Stimulated activated CD8-positive, alpha-beta memory T cell treated with anti-CD3 and anti-CD28 coated beads, Interleukin-7, amount 100 ng/mL, for 4 hours (primary cell): ENCODE measurements at places on chromosomes 5 and 9.

GRCh38 chr5:63125862-63126261 is 547.2 kb downstream of the LRRC70 start:
- no peak for DNase-seq

DNA sequence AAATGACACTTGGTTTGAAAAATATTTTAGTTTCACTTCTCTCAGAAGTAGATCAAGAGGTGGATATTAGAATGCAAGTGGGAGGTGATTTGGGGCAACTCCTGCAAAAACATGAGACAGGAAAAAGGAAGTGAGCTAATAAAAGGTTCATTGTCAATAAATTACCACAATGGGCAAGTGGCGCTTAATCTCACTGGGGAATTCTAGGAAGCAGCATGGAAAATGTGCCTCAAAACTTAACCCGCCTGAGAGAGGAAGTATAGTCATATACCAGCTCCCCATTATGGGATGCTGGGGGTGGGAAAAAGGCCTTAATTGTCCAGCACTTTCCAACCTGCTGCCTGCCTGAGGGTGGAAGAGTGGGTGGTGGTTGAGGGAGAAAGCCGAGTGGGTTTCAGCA is 204.1 kb downstream of the ELAVL2 start:
- DNase-seq, result no peak

- no peak for DNase-seq
These were observed 1.6 kb downstream of the KLHL3 start for GRCh38 chr5:137734331-137734730.

DNA sequence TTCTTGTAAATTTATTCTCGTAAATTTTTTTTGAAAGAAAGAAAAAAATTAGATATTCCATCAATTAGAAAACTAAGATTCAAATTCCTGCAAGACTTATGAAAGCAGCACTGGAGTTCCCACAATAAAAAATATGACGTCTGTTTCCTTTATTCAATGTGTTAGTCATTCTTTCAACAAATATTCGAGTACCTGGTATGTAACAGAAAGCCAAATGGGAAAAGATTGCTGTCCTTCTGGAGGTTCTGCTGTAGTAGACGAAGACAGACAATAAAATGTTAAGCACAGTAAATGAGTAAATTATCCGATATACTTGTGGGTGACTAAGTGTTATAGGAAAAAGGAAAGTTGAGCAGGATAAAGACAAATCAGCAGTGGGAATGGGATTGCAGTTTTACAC is 92.2 kb downstream of the ADAMTSL1 start:
- DNase-seq, result no peak

DNA sequence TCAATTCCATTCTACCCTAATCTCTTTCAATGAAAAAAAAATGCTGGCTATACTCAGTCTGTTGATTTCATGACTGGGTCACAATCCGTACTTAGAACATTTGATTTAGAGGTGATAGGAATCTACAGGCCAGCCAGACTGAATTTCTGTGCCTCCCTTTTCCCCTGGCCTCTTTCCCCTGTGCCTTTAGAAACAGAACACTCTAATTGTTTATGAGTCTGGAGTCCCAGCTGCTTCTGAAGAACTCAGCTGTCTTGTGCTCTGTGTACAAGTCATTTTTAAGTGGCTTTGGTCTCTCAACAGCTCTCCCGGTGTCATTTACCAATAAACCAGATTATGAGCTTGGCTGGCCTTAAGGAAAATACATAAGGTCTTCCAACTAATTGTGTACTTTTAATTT is 94.1 kb upstream of the ITGA2 start:
- no peak for DNase-seq

- no peak for DNase-seq
These were observed 121.8 kb downstream of the DOCK2 start for GRCh38 chr5:169758886-169759285.

DNA sequence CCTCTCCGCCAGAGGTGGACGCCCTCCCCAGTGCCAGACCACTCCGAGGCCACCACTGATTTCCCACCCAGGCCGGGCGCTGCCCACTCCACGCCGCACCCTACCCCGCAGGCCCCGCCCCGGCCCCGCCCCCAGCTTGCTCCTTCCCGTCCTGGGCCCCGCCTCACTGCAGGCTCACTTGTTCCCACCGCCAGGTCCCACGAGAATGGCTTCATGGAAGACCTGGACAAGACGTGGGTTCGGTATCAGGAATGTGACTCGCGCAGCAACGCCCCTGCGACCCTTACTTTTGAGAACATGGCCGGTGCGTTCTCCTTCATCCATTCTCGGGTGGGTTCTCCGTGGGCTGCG is 6.5 kb downstream of the LRRC26 start:
- DNase-seq, result no peak

DNA sequence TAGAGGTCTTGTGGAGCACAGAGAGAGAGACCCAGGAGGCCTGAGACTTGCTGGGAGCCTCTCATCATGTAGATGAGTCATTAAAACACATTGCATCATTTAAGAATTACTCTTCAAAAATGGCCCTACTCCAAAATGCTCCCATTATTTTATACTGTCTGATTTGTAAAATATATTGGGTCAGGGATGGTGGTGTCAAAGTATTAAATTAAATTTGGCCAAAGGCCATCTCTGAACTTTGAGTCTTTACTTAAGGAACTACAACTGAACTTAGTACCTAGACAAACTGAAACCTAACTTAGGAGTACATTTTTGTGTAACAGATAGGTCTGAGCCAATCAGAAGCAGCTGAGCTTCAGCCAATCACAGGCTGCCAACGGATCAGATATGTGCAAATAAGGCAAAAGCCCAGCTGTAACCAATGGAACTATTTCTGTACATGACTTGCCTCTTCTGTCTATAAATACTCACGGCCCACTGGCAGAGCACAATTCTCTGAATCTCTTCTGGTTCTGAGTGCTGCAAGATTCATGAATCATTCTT is 657.2 kb downstream of the TLE1 start:
- no peak for DNase-seq

- no peak for DNase-seq
These were observed 33.0 kb upstream of the PDZD2 start for GRCh38 chr5:31605920-31606319.

GRCh38 chr9:111599092-111599954 is at the start of gene PTGR1:
TSS of gene PTGR1 (minus strand) at chr9:111599647. CDS start at chr9:111597422, 2,225 bp downstream.
- DNase-seq, result no peak

DNA sequence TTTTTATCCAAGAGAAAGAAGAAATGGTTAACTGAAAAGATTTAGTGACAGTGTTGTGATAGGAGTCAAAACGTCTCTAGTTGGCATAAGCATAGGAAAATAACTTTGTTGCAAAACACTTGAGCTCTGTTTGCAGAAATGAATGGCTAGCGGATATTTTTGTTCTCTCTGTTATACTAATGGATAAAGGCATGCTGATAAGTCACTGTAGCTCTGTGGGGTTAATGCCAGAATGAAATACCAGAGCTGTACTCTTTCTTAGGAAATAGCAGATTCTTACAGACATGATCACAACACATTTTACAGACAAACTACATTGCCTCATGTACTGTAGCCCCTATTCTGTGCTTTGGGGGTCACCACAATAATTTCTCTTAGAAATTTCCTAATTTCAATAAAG is 202.8 kb downstream of the DMRTA1 start:
- no peak for DNase-seq

DNA sequence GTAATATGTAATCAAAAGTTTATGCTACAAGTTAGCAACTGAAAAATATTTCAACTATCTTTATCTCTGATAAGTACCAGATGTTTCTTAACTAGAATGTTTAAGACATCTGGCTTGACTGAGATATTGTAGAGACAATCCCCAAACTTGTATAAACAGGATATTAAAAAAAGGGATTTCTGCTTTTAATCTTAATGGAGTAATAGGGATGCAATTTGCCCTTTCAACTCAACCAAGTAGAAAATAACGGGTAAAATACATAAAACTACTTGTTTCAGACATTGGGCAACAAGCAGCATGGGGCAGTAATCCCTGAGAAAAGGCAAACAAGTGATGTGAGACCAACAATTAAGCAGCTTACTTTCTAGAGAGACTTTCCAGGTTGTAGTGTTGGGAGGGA is 9.4 kb upstream of the ADAMTS12 start:
- DNase-seq, result no peak

GRCh38 chr9:101167490-101168134 is 139.1 kb downstream of the PLPPR1 start:
- DNase-seq, result no peak

DNA sequence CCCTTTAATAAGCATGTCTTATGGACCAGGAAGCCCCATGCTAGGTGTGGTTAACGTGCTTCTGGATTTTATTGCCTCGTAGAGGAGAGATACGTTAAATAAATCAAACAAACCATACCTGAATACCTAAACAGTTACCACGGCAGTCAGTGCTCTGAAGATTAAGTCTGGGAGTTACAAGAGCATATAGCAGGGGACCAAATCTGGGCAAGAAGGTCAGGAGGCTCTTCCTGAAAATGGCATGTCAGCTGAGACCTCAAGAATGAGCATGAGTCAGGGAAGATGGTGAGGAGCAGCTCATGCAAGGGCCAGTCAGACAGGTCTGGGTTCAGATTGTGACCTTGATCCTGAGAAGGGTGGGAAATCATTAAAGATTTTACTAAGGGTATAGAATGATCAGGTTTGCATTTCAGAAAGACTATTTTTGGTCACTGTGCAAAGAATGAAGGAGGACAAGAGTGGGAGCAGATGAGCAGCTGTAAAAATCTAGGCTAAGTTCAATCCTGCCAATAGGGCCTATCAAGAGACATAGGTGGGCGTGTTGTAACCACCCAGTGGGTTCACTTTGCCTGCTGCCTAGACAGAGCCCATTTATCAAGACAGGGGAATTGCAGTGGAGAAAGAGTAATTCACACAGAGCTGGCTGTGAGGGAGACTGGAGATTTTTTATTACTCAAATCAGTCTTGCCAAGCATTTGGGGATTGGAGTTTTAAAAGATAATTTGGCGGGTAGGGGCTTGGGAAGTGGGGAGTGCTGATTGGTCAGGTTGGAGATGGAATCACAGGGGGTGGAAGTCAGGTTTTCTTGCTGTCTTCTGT is 4.8 kb upstream of the ZNF366 start:
- DNase-seq, result no peak

- DNase-seq, result no peak
These were observed 10.3 kb downstream of the TRIM7 start for GRCh38 chr5:181194489-181195248.

- no peak for DNase-seq
These were observed 108.2 kb upstream of the NR3C1 start for GRCh38 chr5:143511736-143512135.

GRCh38 chr9:95150903-95151302 is 166.6 kb downstream of the FANCC start:
- DNase-seq, result no peak

DNA sequence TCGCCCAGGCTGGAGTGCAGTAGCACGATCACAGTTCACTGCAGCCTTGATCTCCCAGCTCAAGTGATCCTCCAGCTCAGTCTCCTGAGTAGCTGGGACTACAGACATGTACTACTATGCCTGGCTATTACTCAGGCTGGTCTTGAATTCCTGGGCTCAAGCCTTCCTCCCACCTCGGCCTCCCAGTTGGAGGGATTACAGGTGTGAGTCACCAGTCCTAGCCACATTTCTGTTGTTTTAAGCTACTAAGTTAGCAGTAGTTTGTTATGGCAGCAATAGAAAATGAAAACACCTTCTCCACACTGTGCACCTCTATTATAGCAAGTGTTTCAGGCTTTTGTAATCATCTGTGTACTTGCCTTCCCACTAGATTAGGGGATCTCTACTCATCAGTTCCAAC is 588.9 kb upstream of the TLE4 start:
- DNase-seq, result no peak

DNA sequence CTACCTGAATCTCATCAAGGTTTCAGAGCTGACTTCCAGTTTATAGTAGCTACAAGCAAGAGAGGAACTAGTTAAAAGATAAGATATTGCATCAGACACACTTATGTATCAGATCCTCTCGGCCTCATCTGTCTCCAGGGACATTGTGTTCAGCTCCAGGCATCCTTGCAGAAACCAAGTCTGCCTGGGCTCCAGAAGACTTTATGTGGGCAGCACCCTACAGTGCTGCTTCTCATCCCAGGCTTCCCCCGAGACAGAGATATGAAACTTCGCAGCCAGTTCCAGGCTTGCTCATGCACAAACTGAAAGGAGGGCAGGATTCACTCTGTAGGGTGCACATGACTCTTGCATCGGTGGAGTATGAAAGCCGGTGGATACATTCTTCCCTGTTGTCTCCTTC is 33.9 kb upstream of the FOXB2 start:
- no peak for DNase-seq

GRCh38 chr5:97752871-97753270 is 569.8 kb upstream of the RIOK2 start:
- DNase-seq, result no peak

DNA sequence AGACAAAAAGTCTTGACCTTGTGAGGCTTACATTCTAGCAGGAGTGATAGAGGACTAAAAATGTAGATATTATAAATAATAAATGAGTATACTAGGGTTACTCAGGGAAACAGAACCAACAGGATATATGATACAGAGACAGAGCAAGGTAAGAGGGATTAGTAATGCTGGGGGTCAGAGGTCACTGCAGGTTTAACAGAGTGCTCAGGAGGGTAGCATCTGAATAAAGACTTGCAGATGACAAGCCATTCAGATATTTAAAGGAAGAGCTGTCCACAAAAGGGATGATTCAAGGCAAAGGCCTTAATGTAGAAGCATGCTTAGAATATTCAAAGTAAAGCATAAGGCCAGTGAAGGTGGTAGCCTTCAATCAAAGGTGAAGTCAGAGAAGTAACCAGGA is 65.6 kb upstream of the SEMA6A start:
- DNase-seq, result no peak

DNA sequence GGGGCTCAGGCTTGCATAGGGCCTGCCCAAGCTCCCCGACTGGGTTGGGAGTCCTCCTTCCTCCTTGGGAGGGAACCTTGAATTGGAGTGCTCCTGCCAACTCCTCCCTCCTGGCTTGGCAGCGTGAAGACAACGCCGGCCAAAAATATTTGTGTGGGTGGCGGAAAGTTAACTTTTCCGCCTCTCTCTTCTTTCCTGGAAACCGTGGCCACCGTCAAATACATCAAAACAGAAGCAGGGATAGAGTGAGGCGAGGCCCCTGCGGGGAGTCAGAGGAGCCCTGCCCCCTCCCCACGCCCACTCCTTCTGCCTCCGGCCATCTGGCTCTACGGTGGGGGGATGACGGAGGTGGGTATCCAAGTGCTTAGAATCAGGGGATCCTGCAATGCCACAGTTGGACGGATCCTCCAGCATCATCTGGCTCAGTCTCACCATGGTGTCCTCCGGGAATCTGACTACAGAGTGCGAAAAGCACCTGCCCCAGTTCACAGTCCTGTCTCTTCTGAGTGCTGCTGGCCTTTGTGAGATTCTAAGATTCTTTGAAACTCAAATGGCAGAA is 25.2 kb upstream of the SYNPO start:
- DNase-seq, result no peak

DNA sequence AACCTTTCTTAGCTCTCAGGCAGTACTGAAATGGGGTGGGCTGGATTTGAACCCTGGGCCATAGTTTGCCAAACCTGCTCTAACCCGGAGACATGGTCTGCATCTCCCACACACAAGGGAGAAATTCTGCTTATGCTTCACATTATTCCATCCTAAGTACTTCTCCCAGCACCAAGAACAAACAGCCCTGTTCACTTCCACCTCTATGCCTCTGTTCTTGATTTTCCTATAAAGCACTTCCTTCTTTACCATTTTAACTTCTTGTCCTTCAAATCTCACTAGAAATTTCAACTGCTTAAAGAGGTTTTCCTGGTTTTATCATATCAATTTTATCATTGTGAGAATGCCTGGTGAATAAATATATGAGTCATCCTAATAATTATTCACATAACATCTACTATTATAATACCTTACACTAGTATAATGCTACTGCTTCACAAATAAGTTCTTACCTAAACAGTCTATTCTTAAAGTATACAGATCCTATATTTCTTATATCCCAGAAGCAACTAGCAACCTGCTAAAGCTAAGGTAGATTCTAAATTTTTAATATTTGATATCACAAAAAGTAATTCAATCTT is 12.7 kb downstream of the FEM1C start:
- no peak for DNase-seq
